WTC11 (cell line): ENCODE measurements at places on chromosomes 3 and 15. TPM values are rescaled to one million over a fixed set of nuclear protein-coding genes. Genes with fewer than 3 reads are reported as not detected.
A peak's percentile ranks its signal among the peaks of the same experiment; 100 is the strongest.

DNA sequence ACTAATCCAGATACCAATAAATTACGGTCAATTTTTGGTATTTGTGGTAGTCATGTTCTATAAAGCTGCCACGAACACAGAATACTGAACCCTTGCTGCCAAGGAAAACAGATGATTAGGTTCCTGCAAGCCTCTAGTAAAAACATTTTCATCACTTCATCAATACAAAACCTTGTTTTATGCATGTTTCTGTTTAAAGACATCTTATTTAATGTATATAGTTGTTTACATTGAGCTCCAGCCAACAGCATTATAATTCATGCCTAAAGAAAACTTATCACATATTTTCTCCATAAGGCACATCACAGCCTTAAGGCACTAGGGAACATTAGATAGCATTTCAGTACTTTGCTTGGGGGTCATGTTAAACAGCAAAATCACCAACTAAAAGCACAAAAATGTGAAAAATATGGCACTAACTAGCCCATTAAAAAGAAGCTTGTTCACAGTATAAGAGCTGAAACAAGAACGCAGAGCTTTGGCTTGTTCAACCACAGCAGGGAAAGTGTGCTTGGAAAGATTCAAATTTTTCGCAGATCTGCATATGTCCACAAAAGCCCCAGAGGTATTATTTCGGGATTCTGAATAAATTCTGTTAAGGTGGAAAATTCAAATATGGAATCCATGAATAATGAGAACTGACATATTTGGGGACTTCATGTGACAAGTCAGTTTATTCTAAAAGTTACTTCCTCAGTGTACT lies 27.7 kb downstream of the POLQ start:
- H3K36me3 ChIP-seq: peaks cover 34% of the 10 kb centered on the region
- DNase-seq: no peak
- H3K27me3 ChIP-seq: no peaks in the 10 kb centered on the region
- H3K4me1 ChIP-seq: 0 out of 2 replicates have a peak, but pooled peaks cover 3% of the 10 kb centered on the region
- H3K27ac ChIP-seq: no peak overlapping the region
- no peak overlapping the region for H3K4me3 ChIP-seq

NCKIPSD gene
- 40.1 to 50.1 TPM (median 47.1 TPM) in 3 replicates for total RNA-seq

SPINK8 gene
- total RNA-seq: not detected in 3 replicates

GRCh38 chr3:46953234-46954010 lies 23.1 kb downstream of the CCDC12 start:
- no peak for DNase-seq
- no peak overlapping the region for H3K4me3 ChIP-seq
- H3K27ac ChIP-seq: peak overlapping the region; percentile 54; the same call in 1 of the 2 replicates
- no peaks in the 10 kb centered on the region for H3K27me3 ChIP-seq

- peaks cover 39% of the 10 kb centered on the region for H3K27me3 ChIP-seq
- H3K4me1 ChIP-seq: peaks cover 29% of the 10 kb centered on the region
- H3K4me3 ChIP-seq: peak overlapping the region; percentile 18
- no peak overlapping the region for H3K27ac ChIP-seq
- no peaks in the 10 kb centered on the region for H3K36me3 ChIP-seq
- no peak for DNase-seq
Observed at GRCh38 chr3:127820826-127821313, 1.4 kb downstream of the MGLL start.

- no peak overlapping the region for H3K4me3 ChIP-seq
- no peaks in the 10 kb centered on the region for H3K4me1 ChIP-seq
- peaks cover 9% of the 10 kb centered on the region for H3K27me3 ChIP-seq
- no peaks in the 10 kb centered on the region for H3K36me3 ChIP-seq
- DNase-seq: no peak
Observed at GRCh38 chr3:58626841-58627569, 39.6 kb downstream of the FAM3D start.

DNA sequence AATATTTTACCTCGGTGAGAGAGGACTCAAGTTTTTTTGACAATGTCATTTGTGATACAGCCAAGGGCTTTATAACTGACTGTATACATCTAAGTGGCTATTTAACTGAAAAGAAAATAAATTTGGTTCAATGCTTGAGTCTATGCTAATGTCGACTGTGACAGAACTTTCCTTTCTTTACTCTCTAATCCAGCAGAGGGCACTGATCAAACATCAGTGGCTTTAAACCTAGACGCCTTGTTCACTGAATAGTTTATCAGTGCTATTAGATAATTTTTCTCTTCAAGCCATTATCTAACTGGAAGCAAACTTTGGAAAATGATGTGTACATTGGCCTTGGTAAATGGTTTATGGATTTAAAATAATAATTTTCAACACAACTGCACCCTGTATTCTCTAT lies 285.1 kb downstream of the CHL1 start:
- peaks cover 19% of the 10 kb centered on the region; the same call in 1 of the 2 replicates for H3K27me3 ChIP-seq
- peaks cover 73% of the 10 kb centered on the region for H3K36me3 ChIP-seq
- H3K27ac ChIP-seq: no peak overlapping the region
- H3K4me1 ChIP-seq: no peaks in the 10 kb centered on the region
- H3K4me3 ChIP-seq: no peak overlapping the region

CSNK1G1 gene
- 14.9 to 19.3 TPM (median 15.3 TPM) in 3 replicates for total RNA-seq
